Regular cardiac myocyte (primary cell): ENCODE measurements at places on chromosomes 4 and X. TPM values are rescaled to one million over a fixed set of nuclear protein-coding genes. Genes with fewer than 3 reads are reported as not detected.

The VSIG4 gene
- not detected in 2 replicates for total RNA-seq

The GAGE12E gene
- not detected in 2 replicates for total RNA-seq

The GABRG1 gene
- not detected in 2 replicates for total RNA-seq

The ARX gene
- not detected in 2 replicates for total RNA-seq

The ZBED1 gene
- 26.8 and 46.2 TPM in 2 replicates for total RNA-seq

The SOD3 gene
- 9.4 and 156 TPM in 2 replicates for total RNA-seq

The TRMT44 gene
- 11.1 and 17.2 TPM in 2 replicates for total RNA-seq

The FAM9B gene
- total RNA-seq = not detected in 2 replicates

The WWC2 gene
- total RNA-seq = 22.8 and 36.4 TPM in 2 replicates

The SORBS2 gene
- 4.0 and 22.6 TPM in 2 replicates for total RNA-seq

The POLA1 gene
- 7.9 and 21.9 TPM in 2 replicates for total RNA-seq

The SPANXC gene
- not detected in 2 replicates for total RNA-seq

The ATP8A1 gene
- total RNA-seq = 0.19 and 1.1 TPM in 2 replicates

The SYN1 gene
- under 0.01 and 0.28 TPM in 2 replicates for total RNA-seq
